Neural progenitor cell (in vitro differentiated cells): ENCODE measurements at places on chromosomes 2 and 18.

DNA sequence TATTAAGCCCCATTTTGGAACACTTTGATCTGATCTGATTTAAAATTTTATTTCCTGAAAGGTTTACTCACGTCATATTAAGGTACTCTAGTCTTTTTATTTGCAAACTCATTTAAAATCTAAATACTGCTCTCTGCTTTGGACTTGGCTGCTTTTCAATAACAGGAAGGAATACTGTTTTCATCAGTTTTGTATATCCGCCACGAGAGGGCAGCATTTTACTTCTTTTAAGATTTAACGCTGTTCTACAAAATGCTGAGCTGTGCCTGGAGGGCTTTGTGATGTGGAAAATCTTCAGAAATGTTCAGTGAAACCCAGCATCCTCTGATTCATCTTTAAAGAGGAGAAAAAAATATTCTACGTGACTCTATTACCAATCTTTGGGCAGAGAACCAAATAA lies 37.5 kb upstream of the SLC38A11 start:
- peak; percentile 81 for DNase-seq

DNA sequence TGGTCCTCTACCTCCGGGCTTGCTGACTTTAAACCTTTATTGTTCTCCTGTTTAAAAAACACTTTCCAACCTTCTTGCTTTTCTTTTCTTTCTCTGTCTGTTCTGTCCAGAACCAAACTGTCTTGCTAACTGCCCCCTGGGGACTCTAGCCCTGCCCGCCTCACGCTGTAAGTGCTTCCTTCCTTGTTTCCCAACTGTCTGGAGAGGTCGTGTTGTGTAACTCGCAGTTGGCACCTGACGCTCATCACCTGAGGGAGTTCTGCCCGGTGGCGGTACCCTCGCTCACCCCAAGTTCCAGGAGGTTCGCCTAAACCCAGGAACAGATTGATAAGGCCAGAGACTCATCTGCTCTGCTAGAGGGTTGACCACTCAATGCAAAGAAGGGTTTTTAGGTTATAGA lies 123.4 kb downstream of the MTCL1 start:
- DNase-seq, result no peak

DNA sequence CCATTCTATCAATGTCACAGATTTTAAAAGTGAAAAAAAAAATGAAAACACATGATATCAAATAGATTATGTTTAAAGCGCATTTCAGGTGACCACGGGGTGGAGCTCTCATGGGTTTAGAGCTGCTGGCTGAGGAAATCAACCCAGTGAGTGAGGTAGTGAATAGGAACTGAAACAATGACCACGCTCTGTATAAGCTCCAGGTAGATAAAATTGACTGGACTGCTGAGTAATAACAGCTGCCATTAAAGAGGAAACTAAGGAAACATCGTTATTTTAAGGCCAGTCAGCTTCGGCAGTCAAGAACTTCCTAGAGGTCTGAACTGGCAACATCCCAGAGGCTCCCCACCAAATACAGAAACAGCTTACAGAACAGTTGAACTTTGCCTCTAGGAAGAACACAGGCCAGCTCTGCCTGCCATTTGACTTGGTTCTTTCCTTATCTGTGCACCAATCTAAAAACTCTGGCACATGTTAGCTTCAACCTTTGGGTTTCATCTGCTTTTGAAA lies 185.9 kb downstream of the PDE1A start:
- peak; percentile 48 for DNase-seq

- peak; percentile 73 for DNase-seq
These were observed 31.9 kb upstream of the CREG2 start for GRCh38 chr2:101419096-101419663.

GRCh38 chr2:173271135-173271534 lies 83.5 kb upstream of the CDCA7 start:
- DNase-seq, result no peak

DNA sequence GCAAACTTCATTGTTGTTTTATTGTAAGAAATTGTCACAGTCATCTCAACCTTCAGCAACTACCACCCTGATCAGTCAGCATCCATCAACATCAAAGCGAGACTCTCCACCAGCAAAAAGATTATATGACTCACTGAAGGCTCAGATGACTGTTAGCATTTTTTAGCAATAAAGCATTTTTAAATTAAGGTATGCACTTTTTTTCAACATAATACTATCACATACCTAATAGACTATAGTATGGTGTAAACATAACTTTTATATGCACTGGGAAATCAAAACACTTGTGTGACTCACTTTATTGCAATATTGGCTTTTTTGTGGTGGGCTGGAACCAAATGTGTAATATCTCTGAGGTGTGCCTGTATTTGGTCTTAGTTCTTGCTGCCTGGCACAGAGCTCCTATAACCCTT lies 15.6 kb downstream of the SCN1A start:
- DNase-seq, result no peak

GRCh38 chr2:27115519-27115918 lies 3.4 kb downstream of the CGREF1 start:
- DNase-seq, result no peak

- DNase-seq, result no peak
These were observed 900 bp downstream of the C18orf32 start for GRCh38 chr18:49486134-49486533.

DNA sequence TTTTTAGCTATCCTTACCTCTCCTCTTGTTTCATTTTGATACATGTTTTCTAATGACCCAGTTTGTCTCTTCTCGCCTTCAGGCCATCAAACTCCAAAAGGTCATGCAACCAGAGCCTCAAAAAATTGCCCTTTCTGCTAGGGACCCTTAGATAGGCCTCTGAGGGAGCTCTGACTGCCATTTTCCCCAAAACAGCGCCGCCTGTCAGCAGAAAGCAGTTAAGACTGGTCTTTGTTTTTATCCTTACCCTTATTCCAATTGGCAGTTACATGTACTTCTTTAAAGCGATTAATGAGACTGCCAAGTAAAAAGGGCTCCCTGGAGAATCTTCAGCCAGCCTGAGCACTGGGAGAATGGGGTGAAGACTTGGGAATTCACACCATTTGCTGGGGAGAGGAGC lies 55.1 kb upstream of the RIT2 start:
- no peak for DNase-seq

GRCh38 chr2:214837466-214837865 lies 28.0 kb upstream of the BARD1 start:
- DNase-seq, result no peak

GRCh38 chr2:238995634-238996033 lies 147.7 kb downstream of the TWIST2 start:
- DNase-seq, result no peak

DNA sequence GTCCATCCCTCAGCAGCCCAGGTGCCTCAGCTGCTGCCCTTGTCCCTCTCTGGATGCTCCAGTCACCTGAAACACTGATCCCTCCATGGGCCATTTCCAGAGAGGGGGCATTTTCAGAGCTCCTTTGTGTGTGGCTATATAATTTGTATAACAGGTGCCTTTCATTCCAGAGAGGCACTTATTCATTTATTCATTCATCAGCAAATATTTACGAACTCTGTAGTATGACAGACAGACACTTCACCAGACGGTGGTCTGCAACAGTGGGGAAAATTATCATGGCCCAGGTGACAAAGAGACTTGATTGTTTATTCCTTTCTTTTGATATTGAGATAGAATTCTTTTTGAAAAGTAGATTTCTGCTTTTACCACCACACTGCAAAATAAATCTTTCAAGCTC lies 361.7 kb downstream of the TMEM182 start:
- no peak for DNase-seq

- no peak for DNase-seq
These were observed 716.4 kb upstream of the ZNF804A start for GRCh38 chr2:183881978-183882377.

GRCh38 chr2:120745420-120746111 lies 9.9 kb downstream of the GLI2 start:
- DNase-seq, result no peak

GRCh38 chr2:68620772-68621171 lies 22.6 kb upstream of the PROKR1 start:
- no peak for DNase-seq

- no peak for DNase-seq
These were observed 18.4 kb upstream of the KANSL1L start for GRCh38 chr2:210189452-210190138.
